Activated T-cell treated with anti-CD3 and anti-CD28 coated beads, Interleukin-2, amount 50 U/mL, for 48 hours (primary cell): ENCODE measurements at places on chromosomes 16 and 17.

DNA sequence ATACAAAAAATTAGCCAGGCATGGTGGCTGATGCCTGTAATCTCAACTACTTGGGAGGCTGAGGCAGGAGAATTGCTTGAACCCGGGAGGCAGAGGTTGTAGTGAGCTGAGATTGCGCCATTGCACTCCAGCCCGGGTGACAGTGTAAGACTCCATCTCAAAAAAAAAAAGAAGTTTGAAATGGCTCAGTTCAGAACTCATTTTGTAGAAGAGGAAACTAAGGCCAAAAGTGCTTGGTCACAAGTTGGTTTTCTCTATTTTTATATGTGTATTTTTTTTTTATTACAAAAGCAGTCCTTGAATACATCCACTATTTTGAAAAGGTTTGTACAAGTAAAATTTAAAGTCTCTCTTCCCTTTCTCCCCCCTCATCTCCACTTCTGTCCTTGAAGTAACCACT, 5.5 kb downstream of the TAC4 start:
- DNase-seq, result no peak

DNA sequence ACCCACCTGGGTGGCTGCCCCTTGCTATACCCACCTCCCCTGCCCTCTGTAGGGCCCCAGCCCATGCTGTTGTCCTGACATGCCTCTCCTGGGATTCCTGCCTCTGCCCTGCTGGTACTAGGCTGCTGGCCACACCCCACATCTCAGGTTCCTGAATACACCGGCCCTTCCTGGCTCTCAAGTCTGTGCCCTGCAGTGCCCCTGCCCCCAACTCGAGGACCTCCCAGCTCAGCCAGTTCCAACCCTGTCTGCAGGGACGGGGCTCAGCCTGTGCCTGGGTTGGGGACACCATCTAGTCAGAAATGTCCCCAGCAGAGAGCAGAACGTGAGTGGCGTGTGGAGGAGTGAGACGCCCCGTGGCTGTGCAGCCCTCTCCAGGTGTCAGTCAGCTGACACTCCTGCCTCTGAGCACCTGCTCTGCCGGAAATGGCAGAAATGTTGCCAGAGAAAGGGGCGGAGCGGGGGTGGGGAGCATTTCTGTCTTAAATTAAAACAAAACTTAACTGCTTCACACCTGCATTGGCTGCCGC, 28.7 kb downstream of the ACSF3 start:
- no peak for DNase-seq

DNA sequence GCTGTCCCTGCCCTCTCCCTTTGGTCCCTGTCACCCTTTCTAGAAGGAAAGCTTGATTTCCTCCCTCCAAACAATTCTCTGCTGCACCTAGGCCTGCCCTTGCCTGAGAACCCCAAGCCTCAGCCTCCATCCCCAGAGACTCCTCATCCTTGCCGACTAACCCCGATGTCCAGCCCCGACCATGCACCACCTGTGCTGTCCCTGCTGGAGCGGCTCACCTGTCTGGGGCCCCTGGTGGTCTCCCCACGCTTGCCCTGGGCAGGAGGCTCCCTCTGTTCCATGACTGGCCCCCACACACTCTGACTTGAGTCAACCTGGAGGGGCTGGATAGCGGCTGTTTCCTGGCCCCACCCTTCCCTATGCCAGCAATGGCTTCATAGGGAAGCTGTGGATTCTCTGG, 12.0 kb upstream of the SRRM2 start:
- no peak for DNase-seq

DNA sequence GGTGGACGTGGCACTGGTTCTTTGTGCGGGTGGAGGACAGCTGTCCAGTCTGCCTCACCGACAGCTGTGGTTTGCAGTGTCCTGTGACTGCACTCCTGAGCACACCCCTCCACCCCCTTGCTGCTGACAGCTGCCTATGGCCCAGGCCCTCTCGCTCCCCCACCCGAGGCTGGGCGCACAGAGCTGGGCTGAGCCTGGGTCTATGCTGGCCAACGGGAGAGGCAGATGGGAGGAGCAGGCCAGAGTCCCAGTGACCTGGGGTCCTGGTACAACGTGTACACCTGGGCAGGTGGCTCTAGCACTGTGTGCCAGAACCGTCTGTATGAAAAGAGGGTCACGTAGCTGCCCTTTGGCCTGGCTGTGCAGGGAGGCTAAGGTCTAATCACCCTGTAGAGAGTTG, 30.5 kb downstream of the BAIAP2 start:
- DNase-seq, result no peak

- DNase-seq, result no peak
These were observed 16.6 kb upstream of the CCL8 start for GRCh38 chr17:34302636-34303035.

DNA sequence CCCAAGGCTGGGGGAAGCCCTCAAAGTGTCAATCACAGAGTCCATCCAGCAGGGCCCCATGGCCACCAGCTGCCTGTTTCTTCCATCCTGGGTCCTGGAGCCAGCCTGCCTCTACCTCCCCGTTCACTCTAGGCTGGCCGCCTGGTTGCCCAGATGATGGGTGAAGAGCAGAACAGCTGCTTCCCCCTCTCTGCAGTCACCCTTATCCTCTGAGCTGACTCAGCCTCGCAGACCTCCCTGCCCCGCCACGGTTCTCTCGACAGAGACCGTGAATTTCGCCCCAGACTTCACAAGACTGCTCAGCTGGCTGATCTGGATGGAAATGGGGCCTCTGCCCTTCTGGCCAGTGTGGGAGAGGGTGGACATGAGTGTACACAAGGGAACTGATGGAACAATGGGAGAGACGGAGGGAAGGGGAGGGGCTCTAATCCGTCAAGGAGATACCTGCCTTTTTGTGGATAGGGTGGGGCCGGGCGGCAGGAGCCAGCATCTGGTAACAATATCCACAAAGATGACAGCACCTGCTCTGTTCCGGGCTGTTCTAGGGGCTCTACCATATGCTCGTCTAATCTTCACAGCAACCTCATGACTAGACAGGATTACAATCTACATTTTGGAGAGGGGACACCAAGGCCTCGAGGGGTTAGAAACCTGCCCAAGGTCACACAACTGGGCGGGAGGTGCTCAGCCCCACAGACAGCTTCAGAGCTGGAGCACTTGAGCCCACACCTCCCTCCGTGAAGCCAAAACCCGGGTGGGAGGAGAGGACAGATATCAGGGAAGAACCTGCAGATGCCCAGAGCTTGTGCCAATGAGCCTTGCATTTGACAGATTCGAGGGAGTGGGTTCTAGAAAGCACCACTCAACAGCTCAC, 136.0 kb downstream of the SDK2 start:
- DNase-seq, result no peak

DNA sequence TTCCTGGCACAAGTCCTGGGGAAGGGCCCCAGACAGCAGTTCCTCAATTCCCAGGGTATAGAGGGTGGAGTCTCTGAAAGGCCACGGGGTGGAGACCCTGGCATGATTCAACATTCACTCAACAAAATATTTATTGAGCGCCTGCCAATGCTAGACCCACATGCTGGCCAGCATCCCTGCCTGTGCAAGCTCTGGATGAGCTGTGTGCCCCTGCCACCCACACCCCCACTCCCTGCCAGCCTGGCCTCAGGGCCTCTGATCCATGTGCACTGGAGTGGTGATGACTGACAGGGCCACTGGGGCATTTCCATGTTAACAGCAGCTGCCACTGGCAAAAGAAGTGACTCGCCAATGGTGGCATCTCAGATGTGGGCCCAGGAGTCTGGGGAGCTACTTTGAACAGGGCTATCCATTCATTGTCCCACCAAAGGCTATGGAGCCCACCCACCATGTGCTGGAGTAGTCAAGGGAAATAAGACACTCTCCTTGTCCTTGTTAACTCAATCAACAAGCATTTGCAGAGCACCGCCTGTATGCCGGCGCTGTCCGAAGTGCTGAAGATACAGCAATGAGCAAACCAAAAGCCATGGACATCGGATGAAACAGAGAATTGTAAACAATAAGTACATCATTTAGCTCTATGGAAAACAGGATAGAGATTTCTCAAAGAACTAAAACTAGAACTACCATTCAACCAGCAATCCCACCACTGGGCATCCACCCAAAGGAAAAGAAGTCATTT, 3.0 kb upstream of the PRSS22 start:
- no peak for DNase-seq

- DNase-seq, result peak; percentile 42
These were observed 601 bp downstream of the JMJD8 start for GRCh38 chr16:683396-684070.

DNA sequence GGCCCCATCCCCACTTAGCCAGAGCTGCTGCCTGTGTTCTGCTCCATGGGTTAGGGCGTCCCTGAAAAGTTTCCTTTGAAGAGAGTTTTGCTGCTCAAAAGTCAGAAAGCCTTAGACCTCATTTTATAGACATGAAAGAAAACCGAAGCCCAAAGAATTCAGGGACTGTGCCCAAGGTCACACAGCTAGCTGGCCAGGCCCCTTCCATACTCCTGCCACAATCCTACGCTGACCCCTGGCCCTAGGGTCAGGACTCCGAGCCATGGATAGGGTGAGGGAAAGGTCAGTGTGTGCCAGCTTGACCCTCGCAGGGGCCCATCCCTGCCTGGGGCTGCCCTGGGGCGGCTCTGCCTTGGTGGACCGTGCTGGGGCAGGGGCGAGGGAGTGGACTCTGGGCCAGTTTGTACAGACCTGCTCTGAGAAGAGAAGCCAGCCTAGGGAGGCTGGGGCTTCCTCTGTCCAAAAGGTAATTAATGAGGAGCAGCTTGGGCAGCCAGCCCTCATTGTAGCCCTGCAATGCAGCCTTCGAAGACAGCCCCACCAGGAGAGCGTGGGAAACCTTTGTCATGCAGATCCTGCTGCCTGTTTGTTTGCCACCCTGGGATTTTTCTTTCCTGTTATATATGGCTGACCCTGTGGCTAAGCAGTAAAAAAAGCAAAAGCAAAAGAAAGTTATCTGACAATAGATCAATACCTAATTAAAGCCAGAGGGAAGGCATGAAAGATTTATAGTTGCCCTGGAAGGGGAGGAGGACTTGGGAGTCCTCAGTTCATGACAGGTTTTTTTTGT, 37.4 kb downstream of the RHBDL3 start:
- DNase-seq, result no peak

DNA sequence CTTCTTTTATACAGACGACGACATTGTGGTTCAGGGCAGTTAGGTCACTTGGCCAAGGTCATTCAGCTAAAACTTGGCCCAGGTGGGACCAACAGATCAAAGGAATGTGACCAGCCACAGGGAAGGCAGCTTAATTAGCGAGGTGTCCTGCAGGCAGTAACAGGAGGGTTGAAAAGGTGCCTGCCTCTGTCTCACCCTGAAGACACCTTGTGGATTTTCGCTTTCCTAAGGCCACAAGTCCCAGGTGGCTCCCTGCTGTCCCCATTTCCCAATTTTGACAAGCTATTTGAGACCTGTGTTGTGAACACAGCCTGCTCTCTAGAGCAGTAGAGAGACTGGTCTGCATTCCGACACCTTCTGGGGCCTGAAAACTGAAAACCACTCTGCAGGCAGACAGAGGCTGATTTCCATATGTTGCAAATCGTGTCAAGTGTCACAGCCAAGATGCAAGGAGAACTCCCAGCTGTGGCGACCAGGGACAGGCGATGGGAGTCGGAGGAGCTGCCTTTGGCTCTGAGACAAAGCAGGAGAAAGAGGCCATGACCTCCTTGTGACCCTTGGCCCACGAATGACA, 593.1 kb upstream of the CDH5 start:
- DNase-seq, result no peak

DNA sequence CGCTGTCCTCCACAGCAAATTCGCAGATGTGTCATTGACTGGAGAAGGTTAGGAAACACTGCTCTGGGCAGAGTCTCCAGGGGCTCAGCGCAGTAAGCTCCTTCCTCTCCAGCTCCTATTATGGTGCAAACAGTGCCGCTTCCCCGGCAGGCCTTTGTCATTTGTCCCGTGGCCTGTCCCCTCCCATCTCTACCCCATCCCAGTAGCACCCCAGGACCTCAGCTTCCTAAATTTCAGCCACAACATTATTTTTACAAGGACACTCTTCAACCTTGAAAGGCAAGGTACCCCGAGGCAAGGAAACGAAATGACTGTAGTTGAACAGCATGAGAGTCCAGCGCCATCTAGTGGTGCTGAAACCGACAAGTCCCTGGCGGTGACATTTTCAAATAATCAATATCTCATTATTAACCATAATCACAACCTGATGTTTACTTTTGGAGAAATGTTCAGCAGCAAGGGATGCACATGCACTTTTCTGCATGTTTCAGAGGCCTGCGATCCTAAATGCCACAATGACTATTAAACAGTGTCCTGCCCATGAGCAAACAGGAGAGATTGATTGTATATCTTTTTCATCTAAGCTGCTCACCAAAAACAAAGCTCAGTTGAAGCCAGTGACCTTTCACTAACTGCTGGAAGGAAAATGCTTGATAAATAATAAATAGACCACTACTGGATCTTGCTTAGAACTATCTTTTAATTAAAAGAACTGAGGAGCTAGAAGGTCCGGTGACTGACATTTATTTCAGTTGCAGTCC, 16.5 kb downstream of the MRPS23 start:
- peak; percentile 72 for DNase-seq

- no peak for DNase-seq
These were observed 25.3 kb downstream of the SF3B3 start for GRCh38 chr16:70548936-70549335.

DNA sequence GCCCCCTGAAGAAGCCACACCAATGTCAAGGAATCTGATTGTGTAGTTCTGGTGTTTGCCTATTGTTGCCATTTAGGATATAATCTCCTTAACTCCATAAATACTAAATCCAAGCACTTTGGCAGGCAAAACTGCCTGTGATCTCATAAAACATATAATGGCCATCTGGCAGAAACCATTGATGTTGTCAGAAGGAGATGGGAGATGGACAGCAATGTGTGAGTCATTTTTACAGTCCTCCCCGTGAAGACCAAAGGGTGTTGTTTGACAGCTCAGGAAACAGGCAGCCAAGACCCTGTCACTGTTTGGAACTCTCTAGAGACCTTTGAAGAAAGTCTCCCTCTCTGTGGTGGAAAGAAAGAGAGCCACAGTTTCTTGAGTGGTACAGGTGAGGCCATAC, 454.1 kb downstream of the HS3ST3B1 start:
- DNase-seq, result no peak

GRCh38 chr16:50960517-50961202, 190.4 kb downstream of the SALL1 start:
- DNase-seq, result no peak
